SJCRH30 (cell line): ENCODE measurements at places on chromosomes 16 and 17. TPM values are rescaled to one million over a fixed set of nuclear protein-coding genes. Genes with fewer than 3 reads are reported as not detected.

ADORA2B gene
- total RNA-seq: 15.1 TPM in 2 replicates

CD300E gene
- 0.22 TPM in 1 of 2 replicates, not detected in the other for total RNA-seq

HOXB6 gene
- total RNA-seq: 6.2 and 7.5 TPM in 2 replicates

C1QL1 gene
- total RNA-seq: 0.08 and 0.10 TPM in 2 replicates

SLFN12L gene
- not detected in 2 replicates for total RNA-seq

PIGQ gene
- 20.9 and 24.4 TPM in 2 replicates for total RNA-seq

CCL3 gene
- total RNA-seq: not detected in 2 replicates

PPL gene
- 0.18 and 0.22 TPM in 2 replicates for total RNA-seq

RNF222 gene
- not detected in 2 replicates for total RNA-seq

OR4D1 gene
- not detected in 2 replicates for total RNA-seq

SPATA33 gene
- total RNA-seq: 9.9 and 12.7 TPM in 2 replicates

SLC5A10 gene
- total RNA-seq: not detected in 2 replicates

CNTNAP1 gene
- total RNA-seq: 4.0 and 5.0 TPM in 2 replicates
